Stimulated activated CD4-positive, alpha-beta T cell treated with anti-CD3 and anti-CD28 coated beads, Interleukin-1b, Interleukin-23, amount 100 ng/mL, for 4 hours (primary cell): ENCODE measurements at places on chromosomes 1 and 21.

GRCh38 chr1:31436596-31437432 lies 23.8 kb downstream of the SERINC2 start:
- no peak for DNase-seq

DNA sequence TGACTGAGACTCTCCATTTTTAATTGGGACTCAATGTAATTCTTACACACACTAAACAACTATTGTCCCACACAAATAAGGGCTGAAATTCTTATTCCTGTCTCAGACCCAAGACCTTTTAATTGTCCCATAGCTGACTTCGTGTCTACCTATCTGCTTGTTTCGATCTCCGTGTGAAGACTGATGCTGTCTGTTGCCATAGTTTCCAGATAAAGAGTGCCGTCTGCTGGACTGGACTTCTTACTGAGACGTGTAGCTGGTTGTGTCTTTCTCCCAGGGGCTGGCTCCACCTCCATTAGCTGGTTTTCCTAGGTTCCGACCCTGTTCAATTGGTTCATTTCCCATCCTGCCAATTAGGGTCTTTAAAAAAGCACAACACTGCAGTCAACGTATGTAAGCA lies 235.3 kb upstream of the PLXNA2 start:
- DNase-seq = no peak

GRCh38 chr1:17045634-17046333 lies 8.0 kb downstream of the SDHB start:
- no peak for DNase-seq

- DNase-seq = no peak
Observed at GRCh38 chr21:39037807-39038405, 145.3 kb downstream of the PSMG1 start.

GRCh38 chr1:90007979-90008404 lies 13.1 kb downstream of the ZNF326 start:
- no peak for DNase-seq

GRCh38 chr1:206469411-206469932 lies 804 bp upstream of the IKBKE start:
- peak; percentile 32 for DNase-seq

DNA sequence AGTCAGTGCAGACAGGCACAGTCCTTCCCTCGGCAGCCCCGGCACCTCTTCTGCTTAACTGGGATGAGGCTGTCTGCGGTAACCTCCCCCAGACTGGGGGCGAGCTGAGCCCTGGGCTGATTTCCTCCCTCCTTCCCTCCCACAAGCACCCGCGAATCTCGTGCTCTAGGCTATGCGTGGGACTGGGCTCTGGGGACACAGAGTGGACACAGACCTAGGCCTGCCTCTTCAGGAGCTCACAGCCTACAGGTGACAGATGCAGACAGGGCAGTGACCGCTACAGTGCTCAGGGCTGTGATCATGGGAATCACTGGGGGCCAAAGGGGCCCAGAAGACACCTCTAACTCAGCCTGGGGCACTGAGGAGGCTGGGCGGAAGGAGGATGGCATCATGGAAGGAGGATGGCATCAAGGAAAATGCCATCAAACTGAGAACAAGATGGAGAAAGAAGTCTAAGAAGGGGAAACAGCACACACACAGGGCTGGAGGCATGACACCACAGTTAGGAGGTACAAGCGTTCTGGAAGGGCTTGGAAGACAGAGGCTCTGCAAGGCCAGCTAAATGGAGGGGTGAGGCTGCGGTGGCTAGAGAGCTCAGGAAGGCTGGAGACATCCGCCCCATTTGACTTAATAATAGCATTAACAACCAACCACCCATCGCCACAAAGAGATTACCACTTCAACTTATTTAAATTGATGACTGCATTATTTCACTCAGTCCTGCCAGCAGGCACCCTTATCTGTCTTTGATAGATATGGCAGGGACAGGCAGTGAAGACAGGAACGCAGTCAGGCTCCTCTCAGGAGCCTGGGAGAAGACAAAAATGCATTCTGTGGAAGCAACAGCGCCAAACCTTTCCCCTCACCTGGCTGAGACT lies 4.2 kb downstream of the TTC39A start:
- DNase-seq = no peak

GRCh38 chr1:219477861-219478260 lies 135.0 kb downstream of the ZC3H11B start:
- no peak for DNase-seq

DNA sequence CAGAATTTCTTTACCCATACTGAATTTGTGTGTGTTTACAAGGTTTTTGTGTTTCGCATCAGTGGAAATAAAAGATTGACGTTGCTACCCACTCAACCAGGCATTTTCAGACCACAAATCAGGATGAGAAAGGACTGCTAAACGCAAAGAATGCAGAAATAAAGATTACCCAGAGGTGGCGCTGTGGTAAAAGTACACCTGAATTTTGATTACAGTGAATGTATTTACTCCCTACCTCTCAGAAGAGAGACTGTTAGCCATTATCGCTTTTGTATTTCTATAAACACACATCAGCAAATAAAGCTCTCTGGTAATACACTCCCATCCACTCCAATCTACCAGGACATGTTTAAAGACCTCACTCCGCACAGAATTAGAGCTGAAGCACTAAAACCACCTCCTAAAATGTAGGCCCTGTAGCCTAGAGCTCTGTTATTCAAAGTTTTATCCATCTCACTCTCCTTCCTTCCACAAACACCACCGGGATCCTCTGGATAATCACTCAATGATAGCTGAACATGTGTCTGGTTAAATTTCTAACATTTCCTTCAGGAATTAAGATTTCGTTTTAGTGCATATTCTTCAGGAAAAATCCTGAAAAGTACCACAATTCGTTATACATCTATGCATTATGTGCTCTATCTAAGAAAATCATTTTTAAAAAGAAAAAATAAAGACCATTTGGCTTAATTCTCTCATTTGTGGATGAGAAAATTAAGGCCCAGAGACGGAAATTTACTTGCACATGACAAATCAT lies 2.5 kb upstream of the LMO4 start:
- DNase-seq = peak; percentile 55

- no peak for DNase-seq
Observed at GRCh38 chr1:117586337-117586736, 19.5 kb upstream of the TENT5C start.

DNA sequence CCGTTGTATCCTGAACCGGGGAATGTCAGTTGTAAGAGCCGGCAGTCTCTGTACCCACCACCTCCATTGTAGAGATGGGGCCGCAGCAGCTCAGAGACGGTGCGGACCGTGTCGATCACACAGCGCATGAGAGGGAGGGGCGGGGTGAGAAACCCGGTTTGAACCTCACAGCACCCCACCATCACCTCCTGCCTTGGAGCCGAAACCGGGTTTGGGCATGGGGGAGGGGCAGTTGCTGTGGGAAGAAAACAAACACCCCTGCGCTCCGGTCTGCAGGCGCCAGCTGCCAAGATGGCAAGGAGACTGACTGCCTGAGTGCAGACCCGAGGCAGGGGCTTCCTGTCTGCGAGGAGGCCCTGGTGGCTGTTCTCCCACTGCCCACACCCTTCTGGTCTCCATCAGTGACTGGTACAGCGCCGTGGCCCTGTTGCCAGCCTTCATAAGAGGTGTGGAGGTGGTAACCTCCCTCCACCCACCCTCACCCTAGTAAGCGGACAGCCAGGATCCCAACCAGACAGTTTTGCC lies 69.2 kb upstream of the SSBP3 start:
- DNase-seq = no peak

DNA sequence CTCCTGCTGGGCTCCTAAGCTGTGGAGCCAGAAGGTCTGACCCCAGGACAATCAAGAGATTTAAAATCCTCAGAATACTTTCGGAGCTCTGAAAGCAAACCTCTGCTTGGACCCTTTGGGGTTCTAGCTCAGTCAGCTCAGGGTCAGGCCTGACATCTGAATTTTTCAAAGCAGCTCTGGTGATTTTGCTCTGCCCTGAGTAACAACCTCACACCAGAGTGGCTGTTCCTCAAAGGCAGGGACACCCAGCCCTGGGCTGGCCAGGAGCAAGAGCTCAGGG lies 11.9 kb downstream of the SLC1A7 start:
- DNase-seq = no peak

GRCh38 chr1:169326261-169326955 lies 41.2 kb downstream of the NME7 start:
- DNase-seq = no peak

DNA sequence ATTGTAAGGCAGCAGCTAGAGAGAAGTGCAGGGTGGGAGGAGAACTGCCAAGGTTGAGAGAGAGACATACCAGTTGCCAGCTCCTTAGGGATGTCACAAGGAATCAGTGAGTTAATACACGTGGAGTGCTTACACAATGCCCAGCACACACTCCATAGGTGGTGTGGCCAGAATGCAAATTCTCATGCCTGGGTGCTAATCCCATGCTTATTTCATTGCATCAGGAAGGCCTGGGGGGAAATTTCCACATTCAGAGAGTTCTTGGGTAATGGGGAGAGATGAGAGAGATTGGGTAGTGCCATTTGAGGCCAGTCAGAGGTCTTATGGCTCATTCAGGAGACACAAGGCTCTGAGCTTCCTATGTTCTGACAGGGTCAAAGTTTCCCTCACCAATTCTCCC lies 38.7 kb downstream of the GJA5 start:
- no peak for DNase-seq

DNA sequence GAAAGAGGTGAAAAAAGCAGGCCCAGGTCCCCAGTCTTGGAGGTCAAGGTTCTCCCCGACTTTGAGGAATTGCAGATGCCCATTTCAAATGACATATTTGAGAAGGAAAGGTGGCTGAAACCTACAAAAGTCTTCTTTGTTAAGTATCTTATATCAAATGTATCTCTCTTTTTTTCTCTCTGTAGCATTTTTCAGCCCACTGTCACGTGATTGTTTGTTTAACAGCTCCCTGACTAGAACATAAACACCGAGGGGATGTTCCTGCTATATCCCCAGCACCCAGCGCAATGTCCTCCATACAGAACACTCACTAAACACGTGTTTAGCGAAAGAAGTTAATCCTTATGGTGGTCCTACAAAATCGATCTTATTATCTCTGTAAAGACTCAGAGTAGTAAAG lies 27.6 kb downstream of the BEND5 start:
- DNase-seq = no peak

DNA sequence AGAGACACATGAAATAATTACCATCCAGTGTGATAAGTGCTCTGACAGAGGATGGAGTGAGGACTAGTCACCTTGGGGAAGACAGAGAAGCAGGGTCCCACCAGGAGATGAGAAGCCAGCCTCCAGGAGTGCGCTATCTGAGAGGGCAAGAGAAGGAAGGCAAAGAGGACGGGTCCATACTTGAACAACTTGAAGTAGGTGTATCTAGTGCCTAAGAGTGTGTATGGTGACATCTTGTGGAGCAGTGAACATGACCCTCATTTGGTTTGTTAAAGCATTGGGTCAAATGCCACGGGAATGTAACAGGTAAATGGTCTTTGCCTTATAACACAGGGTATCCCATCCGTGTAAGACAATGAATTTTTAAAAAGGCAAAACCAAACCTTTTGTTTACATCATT lies 39.8 kb downstream of the MRPL39 start:
- DNase-seq = no peak

DNA sequence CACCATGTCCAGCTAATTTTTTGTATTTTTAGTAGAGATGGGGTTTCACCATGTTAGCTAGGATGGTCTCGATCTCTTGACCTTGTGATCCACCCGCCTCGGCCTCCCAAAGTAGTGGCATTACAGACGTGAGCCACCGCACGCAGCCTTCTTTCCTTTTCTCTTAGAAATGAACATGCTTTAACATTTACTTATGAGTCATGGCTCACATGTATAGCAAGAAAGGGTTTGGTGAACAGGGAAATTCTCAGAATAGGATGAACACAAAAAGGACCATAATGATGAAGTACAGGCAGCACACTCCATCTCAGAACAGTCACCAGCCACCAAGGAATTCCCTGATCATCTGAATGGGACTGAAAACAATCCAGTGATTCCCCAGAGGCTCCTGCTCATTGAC lies 9.4 kb upstream of the VAMP4 start:
- DNase-seq = no peak

DNA sequence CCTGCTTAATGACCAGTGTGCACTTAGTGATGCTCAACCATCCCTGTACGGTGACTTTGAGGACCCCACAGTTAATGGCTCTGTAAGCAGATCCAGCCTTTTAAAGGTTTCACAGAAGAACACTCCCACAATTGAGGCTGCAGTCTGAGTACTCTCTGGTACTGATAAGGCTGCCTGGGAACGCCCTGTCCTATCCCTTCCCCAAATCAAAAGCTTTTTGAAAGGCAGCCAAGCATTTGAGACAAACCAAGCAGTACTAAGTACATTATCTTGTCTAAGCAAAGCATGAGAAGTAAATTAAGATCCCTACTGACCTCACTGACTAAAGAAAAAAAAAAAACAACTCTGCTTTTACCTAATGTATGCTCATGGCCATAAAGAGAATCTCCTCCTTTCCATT lies 60.7 kb downstream of the SH3GLB1 start:
- DNase-seq = no peak

GRCh38 chr1:99131546-99131945 lies 126.9 kb upstream of the PLPPR5 start:
- no peak for DNase-seq

GRCh38 chr1:34175744-34176143 lies 963 bp upstream of the C1orf94 start:
- no peak for DNase-seq

GRCh38 chr1:206560007-206560716 lies 52.1 kb downstream of the EIF2D start:
- no peak for DNase-seq

DNA sequence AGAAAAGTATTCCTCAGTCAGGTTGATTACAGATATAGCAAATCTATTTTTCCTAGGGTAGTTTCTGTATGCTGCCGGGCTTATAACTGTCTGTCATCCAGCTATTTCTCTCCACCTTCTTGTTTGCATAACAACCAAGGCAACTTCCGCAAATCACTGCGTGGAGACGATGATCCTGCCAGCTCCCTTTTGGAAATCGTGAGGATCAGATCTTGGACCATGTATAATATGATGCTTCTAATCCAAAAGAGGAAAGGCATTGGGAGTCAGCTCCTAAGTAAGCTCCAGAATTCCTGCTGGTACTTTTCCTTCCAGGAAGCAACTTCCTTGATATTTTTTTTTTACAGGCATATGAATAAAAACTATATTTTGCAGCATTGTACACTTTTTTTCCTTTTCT lies 445 bp upstream of the RGS4 start:
- DNase-seq = no peak

DNA sequence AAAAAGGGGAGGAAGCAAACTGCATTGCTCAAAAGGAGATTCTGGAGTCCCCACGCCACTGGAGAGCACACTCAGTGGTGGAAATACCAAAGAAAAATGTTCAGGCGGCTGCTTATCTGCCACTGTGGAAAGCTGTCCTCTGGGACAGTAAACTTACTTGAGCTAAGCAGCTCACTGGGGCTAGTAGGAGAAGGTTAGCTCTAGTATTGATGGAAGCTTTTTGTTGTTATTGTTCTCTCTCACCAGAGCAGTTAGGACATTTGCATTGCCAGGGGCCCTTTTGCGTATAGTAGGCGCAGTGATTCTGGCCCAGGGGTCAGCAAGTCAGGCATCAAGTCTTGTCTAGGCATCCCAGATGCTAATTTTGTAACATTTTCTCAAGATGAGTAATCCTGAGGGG lies 15.6 kb downstream of the BACE2 start:
- DNase-seq = no peak

- no peak for DNase-seq
Observed at GRCh38 chr1:180815188-180815587, 97.5 kb upstream of the KIAA1614 start.

GRCh38 chr1:115134850-115135480 lies 45.7 kb upstream of the TSPAN2 start:
- DNase-seq = no peak

- DNase-seq = no peak
Observed at GRCh38 chr1:204829133-204829825, 41.4 kb upstream of the NFASC start.

- DNase-seq = peak; percentile 41
Observed at GRCh38 chr1:45493116-45493697, 2.2 kb upstream of the TESK2 start.
